Mucosa of gallbladder (tissue), 1 donor: ENCODE measurements at places on chromosomes 5 and 9. TPM values are rescaled to one million over a fixed set of nuclear protein-coding genes. Genes with fewer than 3 reads are reported as not detected.

PPWD1 gene
- total RNA-seq = 30.5 TPM

EIF4EBP3 gene
- 14.4 TPM for total RNA-seq

DNA sequence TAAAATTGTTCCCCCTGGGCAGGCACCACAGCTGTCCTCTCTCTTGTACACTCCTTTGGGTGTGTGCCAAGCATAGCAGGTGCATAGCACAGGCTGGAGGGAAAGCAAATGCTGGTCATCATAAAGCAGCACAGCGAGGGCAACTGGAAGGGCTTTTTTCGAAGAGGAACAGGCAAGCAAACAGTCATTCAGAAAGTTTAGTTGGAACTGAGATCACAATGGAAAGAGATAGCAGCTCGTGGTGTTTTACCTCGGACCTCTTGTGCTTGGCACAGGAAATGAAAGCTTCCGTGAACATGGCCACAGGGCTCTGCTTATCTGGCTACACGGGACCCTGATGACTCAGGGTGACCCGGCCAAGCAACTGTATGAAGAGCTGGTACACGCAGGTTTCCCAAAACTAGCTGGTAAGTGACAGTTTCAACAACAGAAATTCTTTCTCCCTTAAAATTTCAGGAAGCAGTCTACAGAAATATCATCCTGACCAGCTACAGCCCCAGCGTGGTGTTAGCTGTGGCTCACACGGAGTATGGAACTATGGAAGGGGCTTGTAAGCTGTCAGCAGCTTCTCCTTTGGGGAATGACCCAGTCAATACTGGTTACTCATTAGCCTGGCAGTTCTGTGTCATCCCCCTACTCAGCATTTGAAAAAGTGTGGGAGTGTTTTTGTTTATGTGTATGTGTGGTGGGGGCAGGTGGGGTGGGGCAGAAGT lies 48.1 kb downstream of the POC5 start:
- peak; percentile 39 for DNase-seq

- DNase-seq = peak; percentile 40
Measured at GRCh38 chr5:130066644-130067043, 162.4 kb downstream of the CHSY3 start.

- DNase-seq = no peak
Measured at GRCh38 chr5:76816110-76816831, 2.6 kb upstream of the F2RL1 start.
